ENCODE measurements at places on chromosomes 5 and 9.

DNA sequence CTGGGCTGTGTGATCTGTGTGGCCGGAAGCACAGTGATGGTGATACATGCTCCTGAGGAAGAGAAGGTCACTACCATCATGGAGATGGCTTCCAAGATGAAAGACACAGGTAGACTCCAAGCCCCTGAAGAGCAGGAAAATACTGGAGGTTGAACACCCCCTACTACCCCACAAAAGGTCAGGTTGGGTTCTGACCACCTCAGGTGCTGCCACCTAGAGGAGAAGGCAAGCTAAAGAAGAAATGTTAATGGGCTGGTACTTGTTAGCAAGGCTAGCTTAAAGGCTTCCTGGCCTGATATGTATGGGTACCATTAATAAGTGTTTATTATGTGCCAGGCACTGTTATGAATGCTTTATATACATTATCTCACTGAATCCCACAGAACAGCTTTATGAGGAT is 11.7 kb downstream of the NIPAL4 start:
- peak; percentile 63 for DNase-seq

DNA sequence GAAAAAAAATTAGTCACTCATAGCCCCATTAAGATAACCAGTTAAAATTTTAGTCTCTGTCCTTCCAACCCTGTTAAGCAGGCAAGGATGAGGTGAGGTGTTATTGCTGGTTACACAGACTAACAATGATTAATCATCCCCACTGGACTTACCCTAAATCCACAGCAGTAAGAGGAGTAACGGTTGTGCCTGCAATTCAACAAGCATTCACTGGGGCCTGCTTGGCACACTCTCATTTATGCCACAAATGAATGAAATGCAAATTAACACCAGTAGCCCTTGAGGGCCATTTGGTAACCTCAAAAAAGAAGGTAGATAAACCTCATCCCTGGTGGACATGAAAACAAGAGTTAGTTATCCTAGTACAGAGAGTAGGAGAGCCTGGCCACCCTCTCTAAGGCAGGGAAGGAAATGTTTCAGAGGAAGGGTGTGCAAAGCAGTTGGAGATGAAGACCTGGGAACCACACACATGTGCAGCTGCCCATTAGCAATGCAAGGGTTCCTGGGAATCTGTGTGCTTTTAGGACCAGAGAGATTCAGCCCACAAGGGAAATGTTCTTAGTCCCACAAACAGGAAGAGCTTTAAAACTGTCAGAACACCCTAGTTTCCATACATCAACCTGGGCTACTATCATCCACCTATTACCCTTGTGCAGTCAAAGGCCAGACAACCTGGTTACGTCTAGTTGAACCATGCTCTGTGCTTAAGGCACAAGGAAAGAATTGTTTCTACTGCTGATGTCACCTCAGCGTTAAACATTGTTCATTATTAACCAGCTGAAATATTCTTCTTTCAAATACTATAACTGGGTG is 7.7 kb downstream of the LHFPL2 start:
- peak; percentile 59 for DNase-seq

DNA sequence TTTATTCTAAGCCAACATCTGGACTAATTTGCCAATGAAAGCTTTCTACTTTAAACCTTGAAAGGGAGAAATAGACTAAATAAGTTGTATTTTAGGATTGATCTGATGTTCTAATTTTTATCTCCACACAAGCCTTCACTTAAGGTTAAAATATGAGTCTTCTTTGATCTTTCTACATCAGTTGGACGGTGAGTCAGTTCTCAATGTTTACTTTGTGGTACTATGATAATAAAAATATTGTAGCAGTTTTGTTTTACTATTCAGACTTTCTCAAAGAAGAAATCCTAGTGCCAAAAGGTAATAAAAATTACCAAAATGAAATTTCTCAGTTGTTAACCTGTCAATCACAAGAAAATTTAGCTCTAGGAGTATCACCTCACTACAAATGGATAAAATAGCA is 203.5 kb upstream of the RGMB start:
- DNase-seq, result peak; percentile 59

GRCh38 chr9:131053896-131054295 is 42.4 kb upstream of the AIF1L start:
- DNase-seq, result no peak

- DNase-seq, result no peak
These were observed 238.0 kb upstream of the ACTBL2 start for GRCh38 chr5:57720656-57721055.

DNA sequence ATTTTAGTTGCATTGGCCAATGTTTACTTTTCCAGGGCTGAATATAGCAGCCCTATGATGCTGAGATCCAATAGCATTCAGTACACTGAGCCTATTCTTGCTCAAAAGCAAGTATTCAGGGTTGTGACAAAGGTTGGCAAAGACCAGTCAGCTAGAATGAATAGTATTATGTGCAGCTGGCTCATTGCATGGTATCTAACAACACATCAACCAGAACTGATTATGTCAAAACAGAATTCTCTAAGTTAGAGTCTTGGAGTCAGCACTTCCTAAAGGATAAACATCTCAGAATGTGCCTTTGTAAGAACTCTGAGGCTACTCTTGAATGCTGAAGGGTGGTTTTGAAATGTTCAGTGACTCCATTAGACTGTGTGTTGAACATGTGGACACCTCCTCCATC is 774.5 kb upstream of the RGMB start:
- DNase-seq, result no peak

- peak; percentile 81 for DNase-seq
These were observed 48.2 kb downstream of the IL31RA start for GRCh38 chr5:55899344-55899743.

DNA sequence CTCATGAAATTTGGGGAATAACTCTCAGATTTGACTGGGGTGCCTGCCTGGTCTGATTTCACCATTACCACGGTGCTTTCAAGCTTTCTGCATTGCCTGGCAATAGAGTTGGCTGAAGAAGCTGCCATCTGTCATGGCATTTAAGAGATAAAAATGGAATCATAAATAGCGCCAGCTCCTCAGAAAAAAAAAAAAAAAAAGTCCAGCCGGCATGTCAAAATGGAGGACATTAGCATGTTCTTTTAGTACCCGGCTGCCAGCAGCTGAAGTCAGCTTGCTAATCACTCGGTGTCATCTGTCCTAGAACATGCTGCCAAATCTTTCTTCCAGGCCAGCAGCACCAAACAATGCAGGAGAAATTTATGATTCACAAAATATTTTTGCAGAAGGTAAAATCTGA is 57.7 kb upstream of the CER1 start:
- DNase-seq, result no peak

GRCh38 chr5:54062958-54063357 is 247.4 kb downstream of the ARL15 start:
- DNase-seq, result peak; percentile 74

DNA sequence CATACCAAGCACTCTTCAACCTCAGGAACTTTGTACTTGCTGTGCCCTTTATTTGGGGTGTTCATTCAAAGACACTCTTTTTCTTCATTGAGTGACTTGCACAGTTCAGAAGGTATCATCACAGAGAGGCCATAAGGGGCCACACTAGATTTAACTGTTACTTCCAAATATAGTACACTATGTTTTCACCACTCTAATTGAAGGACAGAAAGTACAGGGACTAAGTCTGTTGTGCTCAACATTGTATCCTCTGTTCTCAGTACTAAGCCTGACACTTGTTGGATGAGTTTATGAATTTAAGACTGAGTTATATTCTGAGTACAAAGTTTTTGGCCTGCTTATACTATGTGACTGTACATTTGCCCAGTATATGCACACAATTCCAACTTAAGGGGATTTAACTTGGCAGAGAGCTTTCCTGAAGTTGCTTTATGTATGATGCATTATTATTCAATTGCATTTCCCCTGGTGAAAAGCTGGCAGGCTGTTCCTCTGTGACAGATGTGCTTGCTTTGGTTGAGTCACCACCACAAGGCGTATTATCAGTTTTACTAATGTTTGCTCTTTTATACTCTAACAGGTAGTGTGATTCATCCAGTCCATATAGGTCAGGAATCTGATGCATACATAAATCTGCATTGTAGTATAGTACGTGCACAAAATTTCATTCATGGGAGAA is 714.8 kb downstream of the TLR4 start:
- DNase-seq, result no peak

DNA sequence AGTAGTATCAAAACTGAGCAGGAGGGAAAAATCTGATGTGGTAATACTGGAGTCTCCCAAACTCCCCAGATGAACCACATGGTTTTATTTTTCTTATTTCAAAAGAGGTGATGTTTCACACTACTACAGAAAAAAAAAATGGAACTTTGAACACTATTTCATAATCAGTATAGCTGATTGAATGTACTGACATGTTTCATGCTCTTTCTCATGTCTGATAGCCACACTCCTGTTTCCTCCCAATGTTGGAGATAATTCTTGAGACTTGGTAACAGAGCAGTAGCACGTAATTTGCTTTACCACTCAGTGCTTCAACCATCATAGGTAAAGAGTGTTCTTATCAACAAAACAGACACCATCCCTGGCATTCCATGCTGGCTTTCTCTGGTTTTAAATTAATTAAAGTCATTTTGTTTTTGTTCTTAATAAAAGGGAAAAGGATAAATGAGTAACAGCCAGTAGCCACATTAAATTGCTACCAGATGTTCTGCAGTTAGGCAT is 85.2 kb downstream of the MUSK start:
- peak; percentile 74 for DNase-seq
